ENCODE measurements at places on chromosomes 6 and 20. TPM values are rescaled to one million over a fixed set of nuclear protein-coding genes. Genes with fewer than 3 reads are reported as not detected.

Gene CALHM6
- polyA plus RNA-seq, result 8.6 TPM

DNA sequence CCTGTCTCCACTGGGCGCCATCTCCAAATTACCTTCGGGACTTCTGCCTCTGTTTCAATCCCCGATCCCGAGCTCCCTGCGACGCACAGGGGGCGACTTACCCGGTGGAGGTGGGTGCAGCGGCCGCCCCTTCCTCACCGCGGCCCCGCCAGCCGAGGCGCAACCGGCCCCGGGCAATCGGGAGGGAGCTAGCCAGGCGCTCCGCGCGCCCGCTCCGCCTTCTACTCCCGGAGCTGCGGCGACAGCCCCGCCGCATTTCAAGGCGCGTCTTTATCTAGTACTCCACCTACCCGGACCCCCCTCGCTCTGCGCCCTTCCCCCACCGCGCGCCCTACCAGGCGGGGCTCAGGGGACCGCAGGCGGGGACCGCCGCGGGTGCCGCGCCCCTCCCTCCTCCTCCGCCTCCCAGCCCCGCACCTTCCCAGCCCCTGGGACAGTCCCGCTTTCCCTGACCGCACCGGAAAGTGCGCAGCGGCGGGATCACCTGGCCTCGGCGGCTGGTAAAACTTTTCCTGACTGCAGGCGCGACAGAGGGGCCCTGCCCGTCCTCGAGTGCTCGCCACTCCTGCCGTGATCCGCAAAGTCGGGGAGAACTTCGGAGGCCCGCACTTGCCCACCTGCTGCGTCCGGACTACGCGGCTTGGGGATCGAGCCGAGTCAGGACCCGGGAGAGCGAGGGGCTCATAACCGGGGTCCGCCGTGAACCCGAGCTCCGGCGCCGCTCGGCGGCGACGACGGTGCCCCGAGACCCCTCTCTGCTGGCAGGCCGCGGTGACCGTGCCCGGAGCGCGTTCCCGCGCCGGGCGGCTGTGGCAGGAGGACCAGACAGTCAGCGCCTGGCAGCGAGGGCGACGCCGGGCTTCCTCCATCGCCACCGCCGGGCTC lies 8.0 kb upstream of the NKX2-2 start:
- peak; percentile 23 for DNase-seq
- H3K4me1 ChIP-seq, result peaks cover 40% of the 10 kb centered on the region
- peak overlapping the region; percentile 9 for H3K27ac ChIP-seq
- peaks cover 86% of the 10 kb centered on the region for H3K27me3 ChIP-seq

- no peaks in the 10 kb centered on the region for H3K27me3 ChIP-seq
- no peaks in the 10 kb centered on the region for H3K36me3 ChIP-seq
- peaks cover 23% of the 10 kb centered on the region for H3K4me1 ChIP-seq
- H3K27ac ChIP-seq, result no peak overlapping the region
Observed at GRCh38 chr20:17223553-17223952, 3.3 kb upstream of the PCSK2 start.

DNA sequence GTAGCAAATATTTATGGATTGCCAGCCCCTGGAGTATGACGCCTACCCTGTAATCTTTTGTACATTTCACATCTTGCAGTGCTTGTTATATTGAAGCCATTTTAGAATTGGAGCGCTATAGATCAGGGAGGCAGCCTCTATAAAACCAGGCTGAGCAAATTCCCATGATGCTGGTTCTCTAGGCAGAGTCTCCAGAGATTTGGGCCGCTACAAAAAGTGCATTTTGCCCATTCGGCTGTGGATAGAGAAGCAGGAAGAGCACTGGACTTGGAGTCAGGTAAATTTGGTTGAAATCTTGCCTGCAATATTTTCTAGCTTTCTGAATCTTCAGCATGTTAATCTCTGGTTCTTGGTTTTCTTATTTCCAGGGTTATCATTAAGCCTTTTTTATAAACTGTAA lies 2.0 kb downstream of the YWHAB start:
- no peaks in the 10 kb centered on the region for H3K27me3 ChIP-seq
- no peaks in the 10 kb centered on the region for H3K36me3 ChIP-seq
- peaks cover 47% of the 10 kb centered on the region for H3K4me1 ChIP-seq
- H3K27ac ChIP-seq, result no peak overlapping the region
- no peak for DNase-seq
- peak overlapping the region; percentile 78 for H3K4me3 ChIP-seq

- no peaks in the 10 kb centered on the region for H3K4me1 ChIP-seq
- no peak for DNase-seq
- no peak overlapping the region for H3K27ac ChIP-seq
- H3K36me3 ChIP-seq, result no peaks in the 10 kb centered on the region
Observed at GRCh38 chr6:46105568-46105967, 24.2 kb upstream of the ENPP4 start.

Gene TRMT11
- 7.0 TPM for polyA plus RNA-seq

DNA sequence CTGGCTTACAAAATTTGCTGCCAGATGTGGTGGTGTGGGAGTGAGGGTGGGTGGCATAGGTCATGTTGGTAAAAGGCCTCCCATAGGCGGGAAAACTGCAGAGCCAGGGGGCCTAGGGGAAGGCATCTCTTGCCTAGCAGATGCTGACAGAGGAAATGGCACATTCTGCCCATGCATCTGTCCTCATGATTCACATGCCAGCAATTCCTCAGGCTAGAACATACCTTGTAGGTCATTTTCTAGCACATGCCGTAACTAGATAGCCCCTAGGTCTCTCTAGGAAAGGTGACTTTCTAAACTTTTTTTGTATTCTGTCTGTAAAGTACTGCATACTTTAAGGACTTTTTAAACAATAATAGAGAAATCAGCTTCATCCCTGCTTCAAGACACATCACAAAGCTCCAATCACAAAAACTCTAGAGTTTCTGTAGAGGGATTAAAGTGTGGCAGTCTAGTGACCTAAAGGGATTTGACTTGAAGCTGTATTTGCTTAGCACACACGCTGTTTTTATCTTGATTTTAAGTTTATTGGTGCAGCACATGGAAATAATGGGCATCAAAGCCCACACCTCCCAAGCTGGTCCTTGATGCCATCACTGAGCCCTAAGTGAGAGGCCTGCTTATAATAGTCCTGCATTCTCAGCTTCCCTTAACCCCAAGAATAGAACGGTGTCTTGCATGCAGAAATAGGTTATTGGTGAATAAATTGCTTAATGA lies 55.2 kb downstream of the ANKEF1 start:
- H3K27ac ChIP-seq, result no peak overlapping the region
- DNase-seq, result no peak
- no peaks in the 10 kb centered on the region for H3K36me3 ChIP-seq
- H3K27me3 ChIP-seq, result no peaks in the 10 kb centered on the region

- DNase-seq, result peak; percentile 76
- H3K4me3 ChIP-seq, result no peak overlapping the region
- H3K36me3 ChIP-seq, result no peaks in the 10 kb centered on the region
- H3K27me3 ChIP-seq, result peaks cover 20% of the 10 kb centered on the region
- peaks cover 4% of the 10 kb centered on the region for H3K4me1 ChIP-seq
- H3K27ac ChIP-seq, result no peak overlapping the region
Observed at GRCh38 chr6:156395276-156395675, 381.9 kb upstream of the ARID1B start.

DNA sequence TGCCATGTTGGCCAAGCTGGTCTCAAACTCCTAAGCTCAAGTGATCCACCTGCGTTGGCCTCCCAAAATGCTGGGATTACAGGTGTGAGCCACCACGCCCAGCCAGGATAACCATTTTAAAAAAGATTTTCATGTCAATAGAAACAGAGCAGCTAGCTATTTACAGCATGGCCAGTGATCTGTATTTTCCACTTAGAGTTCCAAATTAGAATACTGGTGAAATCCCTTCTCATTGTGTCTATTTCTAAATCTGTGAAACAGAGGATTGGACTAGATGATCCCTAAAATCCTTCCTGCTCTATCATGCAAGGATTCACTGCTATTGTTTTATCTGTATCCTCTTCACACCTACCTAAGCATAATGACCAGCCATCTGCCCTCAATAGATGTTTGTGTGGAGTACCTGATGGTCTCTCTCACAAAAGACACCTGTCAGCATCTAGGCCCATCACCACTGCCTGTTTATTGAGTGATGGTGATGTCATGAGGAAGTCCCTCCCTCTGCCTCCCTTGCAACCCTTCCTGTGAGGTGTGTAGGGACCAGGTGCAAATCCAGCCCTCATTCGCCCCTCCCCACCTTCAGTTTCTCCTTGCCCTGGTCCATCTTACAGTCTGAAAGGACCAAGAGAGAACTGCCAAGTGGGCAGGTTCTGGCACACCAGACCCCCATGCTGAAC lies 26.5 kb upstream of the SMIM29 start:
- H3K36me3 ChIP-seq, result no peaks in the 10 kb centered on the region
- DNase-seq, result no peak
- no peak overlapping the region for H3K27ac ChIP-seq
- H3K4me1 ChIP-seq, result peaks cover 14% of the 10 kb centered on the region

DNA sequence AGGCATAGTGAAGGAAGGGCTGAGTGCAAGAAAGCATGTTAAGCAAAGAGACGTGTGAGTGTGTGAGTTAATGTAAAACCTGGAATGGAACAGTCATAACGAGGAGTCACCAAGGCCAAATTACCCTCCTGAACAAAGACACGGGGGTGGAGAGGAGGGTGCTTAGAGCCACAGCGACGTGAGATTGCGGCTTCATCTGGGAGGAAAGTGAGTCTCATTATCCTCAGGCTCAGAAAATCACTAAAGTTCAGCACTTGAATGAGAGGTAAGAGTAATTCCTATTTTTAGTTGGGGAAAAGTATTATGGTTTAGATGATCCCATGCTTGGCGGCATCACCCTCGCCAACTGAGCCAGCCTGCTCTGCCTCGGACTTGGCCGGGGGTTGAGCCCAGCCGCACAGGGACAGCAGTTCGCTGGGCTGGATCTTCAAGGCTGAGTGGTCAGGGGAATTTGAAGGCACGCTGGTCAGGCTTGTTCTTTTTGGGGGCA lies 136.6 kb downstream of the DTNBP1 start:
- no peak for DNase-seq
- no peaks in the 10 kb centered on the region for H3K27me3 ChIP-seq
- peaks cover 79% of the 10 kb centered on the region for H3K36me3 ChIP-seq
- H3K4me3 ChIP-seq, result no peak overlapping the region

Gene E2F1
- polyA plus RNA-seq, result 2.3 TPM

DNA sequence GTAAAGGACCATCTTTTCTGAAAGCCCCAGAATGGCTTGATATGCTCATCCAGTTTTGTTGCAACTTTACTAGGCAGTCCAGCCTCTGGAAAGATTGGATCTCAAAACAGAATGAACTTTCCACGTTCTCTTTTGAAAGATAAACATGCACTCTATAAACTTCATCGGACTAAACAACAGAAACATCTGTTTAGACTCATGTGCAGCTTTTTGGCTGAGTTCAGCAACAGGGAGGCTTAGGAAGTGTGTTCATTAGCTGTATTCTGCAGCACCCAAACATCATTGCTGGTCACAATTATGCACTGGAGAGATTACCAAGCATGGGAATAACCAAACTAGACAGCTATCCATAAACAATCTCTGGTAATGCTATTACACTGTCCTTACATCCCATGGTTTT lies 180.5 kb downstream of the TENT5A start:
- DNase-seq, result peak; percentile 72
- no peaks in the 10 kb centered on the region for H3K36me3 ChIP-seq
- H3K4me3 ChIP-seq, result no peak overlapping the region
- no peaks in the 10 kb centered on the region for H3K4me1 ChIP-seq
- peak overlapping the region; percentile 11 for H3K27ac ChIP-seq

Gene C20orf144
- 0.19 TPM for polyA plus RNA-seq

DNA sequence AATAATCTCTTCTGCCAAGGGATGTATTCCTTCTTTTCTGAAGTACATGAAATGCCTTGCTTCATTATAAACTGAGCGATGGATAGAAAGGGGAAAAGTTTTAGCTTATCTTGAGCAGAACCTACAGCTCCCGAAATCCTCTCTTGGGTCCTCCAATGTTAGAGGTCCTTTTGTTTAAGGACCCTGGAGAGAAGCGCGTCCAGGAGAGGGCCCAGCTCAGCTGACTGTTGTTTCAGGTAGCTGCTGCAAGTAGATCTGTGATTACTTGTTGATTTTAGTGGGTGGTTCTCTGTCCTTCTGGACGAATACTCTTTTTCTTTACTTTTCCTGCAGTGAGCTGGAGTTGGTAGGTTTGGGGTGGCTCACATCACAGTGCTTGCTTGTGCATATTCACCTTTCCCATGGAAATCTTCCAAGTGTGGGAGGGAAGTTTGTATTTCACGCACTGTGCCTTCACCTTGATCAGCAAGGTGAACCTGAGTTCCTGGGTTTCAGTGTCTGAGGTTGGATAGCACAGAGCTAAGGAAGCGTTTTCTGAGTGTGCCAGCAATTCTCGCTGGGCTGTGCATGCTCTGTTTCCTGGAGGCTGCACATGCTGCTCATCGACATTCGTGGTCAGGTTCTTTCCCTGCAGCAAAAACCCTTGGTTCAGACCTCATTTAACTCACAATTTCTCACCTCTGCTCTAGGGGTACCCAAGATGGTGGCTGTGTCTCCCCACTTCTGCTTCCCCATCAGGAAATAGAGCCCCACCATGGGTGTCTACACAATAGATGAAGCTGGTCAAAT lies 176.3 kb downstream of the JARID2 start:
- H3K36me3 ChIP-seq, result no peaks in the 10 kb centered on the region
- no peaks in the 10 kb centered on the region for H3K27me3 ChIP-seq
- no peak overlapping the region for H3K27ac ChIP-seq
- DNase-seq, result no peak

DNA sequence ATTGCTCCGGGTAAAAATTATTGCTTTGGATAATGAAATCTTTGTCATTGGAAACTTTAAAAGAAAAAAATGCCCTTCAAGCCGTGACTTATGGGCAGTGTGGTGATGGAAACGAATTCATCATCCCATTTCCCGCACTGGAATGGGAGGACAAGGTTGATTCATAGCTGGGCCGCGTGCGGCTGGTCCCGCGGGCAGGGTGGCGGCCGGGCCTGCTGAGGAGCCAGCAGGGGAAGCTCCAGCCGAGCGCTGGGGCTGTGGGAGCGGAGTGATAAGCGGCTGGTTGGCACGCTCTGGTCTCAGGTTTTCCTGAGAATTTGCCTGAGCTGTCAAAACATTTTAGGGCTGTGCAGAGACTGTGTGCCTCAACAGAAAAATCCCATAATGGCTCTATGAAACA lies 351.7 kb downstream of the CDC5L start:
- no peak overlapping the region for H3K4me3 ChIP-seq
- no peaks in the 10 kb centered on the region for H3K36me3 ChIP-seq
- H3K4me1 ChIP-seq, result no peaks in the 10 kb centered on the region
- no peaks in the 10 kb centered on the region for H3K27me3 ChIP-seq
- no peak for DNase-seq
- H3K27ac ChIP-seq, result no peak overlapping the region

Gene DSN1
- polyA plus RNA-seq, result 11.8 TPM

Gene PSMF1
- polyA plus RNA-seq, result 75.6 TPM

- peak within 1 kb of the TSS; percentile 82 for H3K27ac ChIP-seq
- peaks cover 56% of the 10 kb centered on the region for H3K4me1 ChIP-seq
- no peaks in the 10 kb centered on the region for H3K27me3 ChIP-seq
- H3K4me3 ChIP-seq, result peak within 1 kb of the TSS; percentile 49
Observed at GRCh38 chr6:41039060-41039998, at the start of gene UNC5CL. UNC5CL (minus strand) TSS chr6:41039221; CDS start chr6:41035074, 4,147 bp downstream.

- H3K4me1 ChIP-seq, result peaks cover 57% of the 10 kb centered on the region
- H3K27ac ChIP-seq, result peak overlapping the region; percentile 90
- H3K4me3 ChIP-seq, result peak overlapping the region; percentile 92
Observed at GRCh38 chr6:156778454-156779205, 1.5 kb downstream of the ARID1B start.

Gene C6orf52
- polyA plus RNA-seq, result 1.8 TPM

GRCh38 chr6:168041928-168042327 lies 37.1 kb downstream of the FRMD1 start:
- H3K36me3 ChIP-seq, result no peaks in the 10 kb centered on the region
- no peak overlapping the region for H3K27ac ChIP-seq
- H3K4me1 ChIP-seq, result no peaks in the 10 kb centered on the region
- no peak overlapping the region for H3K4me3 ChIP-seq

Data from stomach (tissue), 19 donors.